Left colon (tissue), 2 donors: ENCODE measurements at places on chromosomes 2 and 18. TPM values are rescaled to one million over a fixed set of nuclear protein-coding genes. Genes with fewer than 3 reads are reported as not detected.

DNA sequence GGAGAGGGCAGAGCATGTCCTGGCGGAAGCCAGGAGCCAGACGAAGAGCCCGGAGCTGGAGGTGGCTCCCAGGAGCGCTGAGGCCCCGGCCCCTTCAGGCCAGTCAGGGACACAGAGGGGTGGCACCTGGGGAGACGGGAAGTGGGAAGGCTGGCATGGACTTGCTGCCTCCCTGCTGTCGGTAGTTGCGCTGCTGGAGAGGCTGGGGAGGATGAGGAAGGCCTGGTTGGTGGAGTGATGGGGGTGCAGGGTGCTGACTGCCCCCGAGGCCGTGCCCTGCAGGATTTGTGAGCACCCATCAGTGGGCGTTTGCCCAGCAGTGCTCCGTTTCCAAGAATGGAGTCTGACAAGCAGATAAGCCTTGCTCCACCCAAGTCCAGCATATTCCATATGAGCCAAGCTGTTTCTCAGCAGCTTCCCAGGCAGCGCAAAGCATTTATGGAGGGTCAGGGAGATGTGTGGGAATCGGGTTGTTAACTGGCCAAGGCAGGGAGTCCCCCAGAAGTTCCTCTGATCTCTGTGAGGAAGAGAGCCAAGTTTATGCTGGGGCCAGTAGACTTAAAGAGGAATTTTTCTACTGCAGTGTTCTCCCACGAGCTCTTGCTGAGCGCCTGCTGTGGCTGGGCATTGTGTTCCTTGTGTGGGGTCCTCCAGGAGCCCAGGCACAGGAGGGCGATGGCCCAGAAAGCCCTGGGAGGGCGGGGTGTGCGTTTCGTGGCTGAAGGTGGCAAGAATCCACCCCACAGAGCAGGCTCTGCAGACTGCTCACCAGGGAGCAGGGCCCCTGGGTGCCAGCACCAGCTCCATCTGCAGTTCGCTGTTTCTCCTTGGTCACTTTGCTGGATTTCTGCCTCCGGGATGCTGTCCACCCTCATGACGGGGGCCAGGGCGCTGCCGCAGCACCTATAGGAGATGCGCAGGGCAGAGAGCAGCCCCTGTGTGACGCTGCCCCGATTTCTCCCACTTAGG lies 250.2 kb downstream of the ALPK2 start:
- DNase-seq = no peak

GRCh38 chr2:201448061-201448460 lies 3.2 kb downstream of the TRAK2 start:
- no peak for DNase-seq

DNA sequence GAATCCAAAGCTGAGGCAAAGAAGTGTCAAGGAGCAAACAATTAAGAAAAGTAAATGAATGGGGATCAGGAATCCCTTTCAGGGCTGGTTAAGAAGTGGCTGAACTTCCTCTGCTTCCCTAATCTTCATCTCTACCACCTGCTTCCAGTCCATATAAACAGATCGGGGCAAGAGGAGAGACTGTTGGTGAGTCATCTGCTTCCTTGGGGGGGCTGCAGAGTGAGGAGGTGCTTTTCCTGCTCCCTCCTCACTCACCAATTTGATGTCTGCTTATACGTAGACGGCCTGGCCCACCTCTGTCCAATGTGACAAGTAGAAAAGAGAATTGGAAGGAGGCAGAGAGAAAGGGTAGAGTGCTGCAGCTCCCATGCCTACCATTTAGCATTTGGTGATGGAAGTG lies 68.4 kb downstream of the NAB1 start:
- DNase-seq = no peak

IL37 gene
- total RNA-seq = 1.5 TPM
